ENCODE measurements at places on chromosomes 2 and 18.
A peak's percentile ranks its signal among the peaks of the same experiment; 100 is the strongest.

DNA sequence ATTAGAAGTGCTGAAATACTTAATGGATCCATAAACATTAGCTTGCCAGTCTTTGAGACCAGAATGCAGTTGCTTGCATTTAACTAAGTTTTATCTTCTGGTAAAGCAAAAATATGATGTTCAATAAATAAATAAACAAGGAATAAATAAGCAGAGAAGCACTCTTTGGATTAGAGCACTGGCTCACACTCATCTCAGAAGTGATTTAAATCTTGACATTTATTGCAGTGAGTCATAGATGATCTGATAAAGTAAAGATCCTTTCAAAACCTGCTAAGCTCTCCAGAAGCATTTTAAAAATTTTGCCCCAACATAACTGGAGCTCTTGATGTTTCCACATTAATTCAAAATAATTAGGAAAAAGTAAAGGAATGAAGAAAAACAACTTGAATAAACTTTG lies 66.8 kb downstream of the KYNU start:
- peak; percentile 46 for DNase-seq

GRCh38 chr18:72470391-72470790 lies 73.8 kb downstream of the CBLN2 start:
- DNase-seq, result no peak

- DNase-seq, result peak; percentile 59
These were observed 26.7 kb downstream of the AGPS start for GRCh38 chr2:177419274-177419673.

DNA sequence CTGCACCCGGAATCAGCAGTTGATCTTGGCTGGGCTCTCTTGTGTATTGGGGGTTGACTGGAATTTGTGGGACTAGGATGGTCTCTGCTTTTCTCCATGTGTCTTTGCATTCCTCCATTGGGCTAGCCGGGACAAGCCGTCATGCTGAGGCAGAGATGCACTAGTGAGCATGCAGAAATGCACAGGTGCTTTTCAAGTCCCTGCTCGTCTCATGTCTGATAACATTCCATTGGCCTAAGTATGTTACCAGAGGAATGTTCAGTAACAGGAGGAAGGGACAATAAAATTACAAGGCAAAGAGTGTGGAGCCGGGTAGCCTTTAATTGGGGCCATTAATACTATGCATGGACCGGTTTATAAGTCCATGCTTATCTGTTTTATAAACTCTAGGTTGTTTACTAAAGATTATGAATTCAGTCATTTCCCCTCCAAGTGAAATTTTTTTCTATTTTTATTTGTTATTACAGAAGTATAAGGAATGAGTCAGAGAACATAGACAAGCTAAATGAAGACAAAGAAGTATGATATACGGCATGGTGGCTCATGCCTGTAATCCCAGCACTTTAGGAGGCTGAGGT lies 24.4 kb upstream of the AAK1 start:
- DNase-seq, result peak; percentile 68

- no peak for DNase-seq
These were observed 24.4 kb downstream of the SAP130 start for GRCh38 chr2:128003463-128003862.

DNA sequence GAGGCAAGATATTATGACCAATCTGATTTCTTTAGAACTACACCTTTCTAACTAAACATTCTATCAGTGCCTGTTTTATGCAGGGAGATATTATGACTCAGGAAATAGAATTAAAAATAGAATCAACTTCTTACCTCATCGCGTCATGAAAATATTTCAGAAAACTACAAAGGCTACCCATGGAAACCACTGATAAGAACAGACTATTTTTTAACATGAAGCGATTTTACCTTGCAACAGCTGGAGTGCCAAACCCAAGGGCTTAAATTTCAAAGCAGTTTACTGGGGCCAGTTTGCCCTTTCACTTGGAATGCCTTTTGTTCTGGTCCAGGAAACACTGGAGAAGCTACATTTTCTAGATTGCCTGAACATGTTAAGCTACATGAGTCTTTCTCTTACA lies 304.8 kb upstream of the CCDC68 start:
- DNase-seq, result no peak

- DNase-seq, result no peak
These were observed 255.1 kb upstream of the THUMPD2 start for GRCh38 chr2:40034198-40034597.

DNA sequence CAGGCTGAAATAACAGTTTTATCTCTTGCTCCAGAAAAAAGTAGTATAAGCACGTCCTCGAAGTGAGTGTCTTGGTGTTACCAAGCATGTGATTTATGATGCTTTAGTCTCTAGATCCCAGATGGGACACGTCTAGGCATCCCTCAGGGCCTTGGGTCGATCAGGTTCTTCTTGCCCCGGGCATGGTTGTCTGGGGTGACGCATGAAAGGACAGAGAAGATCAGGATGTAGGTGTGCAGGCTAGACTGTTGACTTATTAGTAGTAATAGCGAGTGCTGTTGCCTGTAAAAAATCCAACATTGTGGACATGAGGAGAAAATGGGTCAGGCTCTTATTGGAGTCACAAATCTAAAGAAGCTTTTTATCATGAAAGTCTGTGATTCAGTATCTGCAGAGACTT lies 94.0 kb upstream of the NFU1 start:
- no peak for DNase-seq

DNA sequence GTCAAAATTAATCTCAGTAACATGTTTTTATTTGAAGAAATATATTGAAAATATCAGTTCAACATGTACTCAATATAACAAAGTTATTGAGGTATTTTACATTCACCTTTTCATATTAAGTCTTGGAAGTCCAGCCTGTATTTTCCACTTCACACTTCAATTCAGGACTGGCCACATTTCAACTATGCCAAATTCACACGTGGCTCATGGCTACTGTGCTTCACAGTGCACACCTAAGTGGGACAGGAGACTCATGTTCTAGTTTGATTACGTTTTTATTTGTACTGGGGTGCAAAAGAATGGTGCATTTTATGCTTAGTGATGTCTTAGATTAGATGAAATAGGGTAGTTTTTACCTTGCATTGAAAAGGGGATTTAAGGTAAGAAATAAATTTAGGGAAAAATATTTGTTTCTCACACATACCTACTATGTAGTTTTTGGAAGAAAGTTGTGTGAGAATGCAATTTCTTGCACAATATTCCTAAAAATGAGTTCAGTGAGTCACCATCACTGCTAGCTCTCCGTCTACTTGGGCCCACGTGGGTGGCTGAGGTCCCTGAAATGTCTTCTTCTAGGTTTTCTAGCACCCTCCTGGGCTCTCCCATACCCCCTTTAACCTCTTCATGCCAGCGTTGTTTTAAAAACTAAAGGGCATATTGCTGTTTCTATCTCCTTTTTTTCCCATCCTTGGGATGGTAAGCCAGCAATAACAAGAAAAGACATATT lies 87.0 kb downstream of the ST6GAL2 start:
- no peak for DNase-seq

DNA sequence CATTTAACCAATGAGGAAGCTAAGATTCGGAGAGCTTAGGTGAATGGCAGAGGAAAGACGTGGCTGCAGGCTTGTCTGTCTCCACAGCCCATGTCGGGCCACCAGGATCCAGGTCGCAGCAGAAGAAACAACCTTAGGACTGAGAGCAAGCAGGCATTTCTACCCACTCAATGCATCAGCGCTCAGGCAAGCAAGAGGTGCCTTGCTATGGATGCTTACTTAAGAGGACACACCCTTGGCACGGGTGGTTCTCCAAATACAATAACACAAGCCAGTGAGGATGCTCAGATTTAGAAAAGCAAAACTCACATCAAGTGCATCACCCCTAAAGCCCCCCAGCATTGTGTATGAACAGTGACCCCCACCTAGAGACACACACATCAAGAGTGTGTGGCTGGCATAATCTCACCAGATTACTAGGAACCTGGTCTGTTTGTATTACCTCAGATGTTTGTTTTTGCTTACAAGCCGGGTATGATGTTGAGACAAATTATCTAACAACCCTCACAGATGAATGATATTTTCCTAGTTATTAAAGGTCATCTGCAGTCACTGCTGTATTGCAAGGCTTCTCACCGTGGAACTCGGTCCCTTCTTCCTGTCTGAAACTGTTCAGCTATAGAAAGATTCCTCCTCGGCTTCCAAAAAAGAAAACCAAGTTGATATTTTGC lies 34.2 kb upstream of the NPAS2 start:
- DNase-seq, result no peak

DNA sequence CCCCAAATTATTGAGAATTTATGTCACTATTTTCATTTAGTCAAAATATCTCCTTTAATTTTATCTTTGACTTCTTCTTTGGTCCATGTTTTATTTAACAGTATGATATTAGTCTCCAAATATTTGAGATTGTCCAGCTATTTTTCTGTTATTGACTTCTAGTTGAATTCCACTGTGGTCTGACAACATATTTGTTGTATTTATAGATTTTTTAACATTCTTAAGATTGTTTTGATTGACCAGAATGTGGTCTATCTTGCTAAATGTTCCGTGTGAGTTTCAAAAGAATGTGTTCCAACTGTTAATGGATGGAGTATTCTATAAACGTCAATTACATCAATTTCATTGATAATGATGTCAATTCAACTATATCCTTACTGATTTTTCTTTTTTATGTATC lies 1452.1 kb downstream of the SUCLG1 start:
- no peak for DNase-seq

DNA sequence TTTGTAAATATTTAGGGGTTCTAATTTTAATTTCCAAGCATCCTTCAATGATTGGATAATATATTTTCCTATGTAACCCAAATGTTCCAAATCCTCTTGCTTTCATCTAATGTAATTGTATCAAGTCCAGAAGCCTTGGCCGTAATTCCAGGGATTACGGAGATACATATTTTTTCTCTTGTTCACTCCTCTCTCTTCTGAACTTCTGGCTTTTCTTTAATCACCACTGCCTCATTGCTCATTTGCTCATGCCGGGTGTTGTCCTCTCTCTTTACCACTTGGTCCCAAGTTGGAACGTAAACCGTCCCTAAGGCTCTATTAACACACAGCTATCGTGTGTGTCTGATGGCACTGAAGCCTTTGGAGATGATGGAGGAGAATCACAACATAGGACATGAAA lies 188.7 kb upstream of the COL3A1 start:
- DNase-seq, result no peak

DNA sequence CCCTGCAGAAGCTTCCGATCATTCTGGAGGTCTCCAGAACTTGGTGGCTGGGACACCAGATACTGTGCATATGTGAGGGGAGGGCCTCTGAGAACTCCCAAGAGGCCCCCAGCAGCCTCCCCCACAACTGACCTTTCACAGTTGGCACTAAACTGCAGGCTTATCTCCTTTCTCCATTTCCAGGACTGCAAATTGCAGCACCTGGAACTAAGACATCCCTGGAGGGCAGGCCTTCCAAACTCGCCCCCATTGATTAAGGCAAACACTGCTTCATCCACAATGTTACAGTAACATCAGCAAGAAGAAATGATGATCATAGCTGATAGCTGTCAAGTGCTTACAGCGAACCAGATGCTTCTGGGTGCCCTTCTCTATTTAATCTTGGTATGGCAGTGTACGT lies 67.9 kb downstream of the TGOLN2 start:
- no peak for DNase-seq

- no peak for DNase-seq
These were observed 107.7 kb upstream of the ATP8B1 start for GRCh38 chr18:57910817-57911216.

DNA sequence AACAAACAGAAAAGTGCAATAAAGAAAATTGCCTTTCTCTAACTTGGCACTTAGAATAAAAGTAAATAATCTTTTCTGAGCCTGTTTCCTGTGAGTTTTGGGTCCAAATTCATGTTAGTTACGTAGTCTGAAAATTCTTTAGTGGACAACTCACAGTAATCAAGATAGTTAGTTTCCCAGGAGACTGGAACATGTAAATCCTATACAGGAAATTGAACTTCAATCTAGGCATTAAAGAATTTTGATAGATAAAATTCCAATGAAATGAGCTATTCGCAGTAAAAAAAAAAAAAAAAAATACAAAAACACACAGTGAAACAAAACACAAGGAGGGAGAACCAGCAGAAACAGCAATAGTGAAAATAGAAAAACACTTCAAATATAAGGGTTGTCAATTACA lies 83.8 kb upstream of the REG3G start:
- no peak for DNase-seq
